ENCODE measurements at places on chromosomes 3 and 15. TPM values are rescaled to one million over a fixed set of nuclear protein-coding genes. Genes with fewer than 3 reads are reported as not detected.

DNA sequence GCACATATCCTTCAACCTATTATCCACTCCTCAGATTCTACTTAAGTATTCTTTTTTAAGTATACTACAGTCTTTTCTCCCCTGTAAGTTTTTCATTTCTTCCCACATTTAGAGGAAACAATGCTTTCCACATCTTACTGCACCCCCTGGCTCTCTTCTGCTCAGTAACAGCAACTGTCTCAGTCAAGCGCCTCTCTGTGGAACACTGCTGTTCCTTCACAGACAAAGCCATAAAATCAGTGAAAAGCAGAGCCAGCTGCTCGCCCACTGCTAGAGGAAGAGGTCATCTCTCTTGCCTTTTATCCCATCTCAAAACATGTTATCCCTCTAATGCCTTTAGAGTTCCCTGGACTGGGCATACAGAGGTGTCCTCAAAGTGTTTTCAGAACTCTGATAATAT lies 24.8 kb downstream of the SERP1 start:
- H3K4me3 ChIP-seq, result no peak overlapping the region
- no peaks in the 10 kb centered on the region for H3K27me3 ChIP-seq
- no peaks in the 10 kb centered on the region for H3K36me3 ChIP-seq

DNA sequence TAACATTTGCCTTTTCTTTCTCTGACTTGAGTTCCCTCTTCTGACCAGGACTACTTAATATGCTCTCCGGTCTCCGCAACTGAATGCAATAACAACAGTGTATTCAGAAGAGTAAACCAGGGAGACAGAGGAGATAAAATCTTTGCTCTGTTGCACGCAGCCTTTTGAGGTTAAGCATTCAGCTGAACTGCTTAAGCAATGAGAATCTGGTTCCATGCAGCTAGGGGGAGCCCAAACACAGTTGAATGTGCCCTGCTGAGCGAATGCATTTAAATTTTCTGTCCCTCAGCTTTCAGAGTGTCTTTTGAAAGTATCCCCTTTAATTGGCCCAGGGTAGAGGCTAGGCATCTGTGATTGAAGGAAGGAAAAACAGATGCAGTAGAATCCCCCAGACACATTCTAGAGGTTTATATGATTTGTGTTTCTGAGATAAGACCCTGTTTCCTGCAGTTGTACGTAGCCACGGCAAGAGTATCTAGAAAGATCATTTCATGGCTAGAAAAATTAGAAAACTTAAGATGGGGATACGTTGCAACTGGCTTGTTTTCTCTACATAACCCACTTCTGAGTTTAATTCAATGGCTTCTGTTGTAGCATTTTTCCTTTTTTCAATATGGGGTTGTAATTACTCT lies 309.6 kb downstream of the TUSC7 start:
- no peaks in the 10 kb centered on the region for H3K4me1 ChIP-seq
- H3K4me3 ChIP-seq, result no peak overlapping the region
- DNase-seq, result peak; percentile 7
- no peaks in the 10 kb centered on the region for H3K27me3 ChIP-seq
- no peaks in the 10 kb centered on the region for H3K36me3 ChIP-seq

DNA sequence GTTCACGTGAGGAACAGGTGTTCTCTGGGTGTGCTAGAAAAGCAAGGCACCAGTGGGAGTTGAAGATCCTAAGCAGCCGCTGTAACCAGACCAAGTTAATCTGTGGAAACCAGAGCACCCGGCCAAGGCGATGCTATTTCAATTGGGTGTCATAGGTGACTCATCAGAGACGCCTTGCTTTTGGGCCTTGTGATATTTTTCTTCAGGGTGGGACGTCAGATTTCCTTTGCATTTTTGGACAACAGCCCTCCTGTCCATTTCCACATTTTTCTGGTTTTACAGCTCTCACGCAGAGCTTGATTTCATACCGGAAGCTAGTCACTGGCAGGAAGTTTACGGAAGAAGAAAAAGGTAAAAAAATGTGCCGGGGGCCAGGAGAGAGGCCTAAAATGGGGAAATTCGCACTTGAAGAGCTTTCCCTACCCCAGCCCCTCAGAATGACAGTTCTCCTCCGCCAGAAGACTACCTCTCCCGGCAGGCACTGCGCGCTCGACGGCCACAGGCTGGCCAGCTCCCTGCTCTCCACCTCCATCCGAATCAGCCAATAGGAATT lies 471 bp upstream of the KBTBD8 start:
- peaks cover 12% of the 10 kb centered on the region for H3K4me1 ChIP-seq
- peak overlapping the region; percentile 10 for H3K27ac ChIP-seq
- no peaks in the 10 kb centered on the region for H3K36me3 ChIP-seq
- peaks cover 6% of the 10 kb centered on the region for H3K27me3 ChIP-seq
- H3K4me3 ChIP-seq, result peak overlapping the region; percentile 3
- DNase-seq, result peak; percentile 17

- no peaks in the 10 kb centered on the region for H3K4me1 ChIP-seq
- H3K36me3 ChIP-seq, result no peaks in the 10 kb centered on the region
- no peaks in the 10 kb centered on the region for H3K27me3 ChIP-seq
Measured at GRCh38 chr3:194379231-194379630, 9.7 kb upstream of the LRRC15 start.

DNA sequence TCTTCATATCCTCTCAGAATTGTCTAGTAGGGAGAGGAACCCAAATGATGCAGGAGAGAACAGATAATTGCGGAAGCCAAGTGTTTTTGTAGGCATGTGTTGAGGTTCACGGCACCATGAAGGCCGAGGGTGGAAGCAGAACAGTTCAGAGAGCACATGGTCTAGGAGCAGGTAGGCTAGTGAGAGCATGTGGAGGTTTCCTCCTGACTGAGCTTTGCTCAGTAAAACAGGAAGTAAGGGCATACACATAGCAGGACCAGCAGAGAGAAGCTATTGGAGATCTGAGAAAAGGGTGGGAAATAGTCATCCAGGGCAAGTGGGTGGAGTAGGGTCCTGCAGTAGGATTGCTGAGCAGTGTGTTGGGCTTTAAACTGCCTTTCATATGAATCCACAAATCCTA lies 491.1 kb downstream of the FHIT start:
- H3K4me1 ChIP-seq, result no peaks in the 10 kb centered on the region
- H3K27me3 ChIP-seq, result no peaks in the 10 kb centered on the region
- H3K4me3 ChIP-seq, result no peak overlapping the region
- no peaks in the 10 kb centered on the region for H3K36me3 ChIP-seq
- H3K27ac ChIP-seq, result no peak overlapping the region

DNA sequence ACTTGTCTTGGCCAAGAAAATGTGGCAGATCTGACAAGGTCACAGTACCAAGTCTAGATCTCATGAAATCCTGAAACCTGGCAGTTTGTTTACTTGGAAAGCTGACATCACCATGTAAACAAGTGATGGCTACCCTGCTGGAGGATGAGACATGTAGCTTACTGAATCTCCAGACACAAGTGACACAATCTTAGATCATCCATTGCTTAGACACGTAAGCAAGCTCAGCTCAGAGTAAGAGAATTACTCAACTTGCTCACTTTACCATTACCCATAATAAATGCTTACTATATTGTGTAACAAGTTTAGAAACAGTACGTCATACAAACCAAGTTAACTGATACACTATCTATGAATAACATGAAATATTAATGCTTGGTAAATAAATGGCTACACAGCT lies 263.8 kb downstream of the TBC1D5 start:
- H3K4me1 ChIP-seq, result no peaks in the 10 kb centered on the region
- no peaks in the 10 kb centered on the region for H3K27me3 ChIP-seq
- no peak for DNase-seq

DNA sequence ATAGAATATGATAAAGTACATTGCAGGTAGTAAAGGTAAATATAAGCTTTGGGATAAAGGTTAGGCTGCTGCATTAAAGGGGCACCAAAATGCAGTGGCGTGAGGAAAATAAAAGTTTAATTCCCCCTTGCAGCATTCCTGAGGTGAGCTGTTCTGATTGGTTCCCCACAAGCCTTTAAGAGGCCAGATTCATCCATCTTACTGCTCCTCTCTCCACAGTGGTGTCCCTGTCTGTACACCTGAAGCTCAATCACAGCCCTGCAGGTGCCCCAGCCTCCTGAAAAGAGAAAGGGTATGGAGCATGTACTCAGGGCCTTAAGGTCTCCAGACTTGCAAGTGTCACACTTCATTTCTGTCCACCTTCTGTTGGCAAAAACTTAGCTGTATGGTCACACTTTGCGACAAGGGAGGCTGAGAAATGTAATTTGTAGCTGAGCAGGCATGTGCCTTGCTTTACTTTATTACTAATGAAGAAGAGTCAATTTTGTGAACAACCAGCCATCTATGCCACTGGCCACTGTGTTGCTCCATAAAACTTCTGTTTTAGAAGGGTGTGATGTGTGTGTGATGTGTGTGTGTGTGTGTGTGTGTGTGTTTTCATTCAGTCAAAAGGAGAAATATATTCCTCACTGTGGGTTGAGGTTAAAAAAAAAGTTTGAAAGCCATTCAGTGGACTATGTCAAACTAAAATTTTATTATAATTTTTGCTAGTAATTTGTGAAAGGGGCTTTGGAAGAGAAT lies 12.8 kb downstream of the LACTB start:
- no peaks in the 10 kb centered on the region for H3K4me1 ChIP-seq
- DNase-seq, result no peak
- no peak overlapping the region for H3K27ac ChIP-seq
- H3K4me3 ChIP-seq, result no peak overlapping the region

DNA sequence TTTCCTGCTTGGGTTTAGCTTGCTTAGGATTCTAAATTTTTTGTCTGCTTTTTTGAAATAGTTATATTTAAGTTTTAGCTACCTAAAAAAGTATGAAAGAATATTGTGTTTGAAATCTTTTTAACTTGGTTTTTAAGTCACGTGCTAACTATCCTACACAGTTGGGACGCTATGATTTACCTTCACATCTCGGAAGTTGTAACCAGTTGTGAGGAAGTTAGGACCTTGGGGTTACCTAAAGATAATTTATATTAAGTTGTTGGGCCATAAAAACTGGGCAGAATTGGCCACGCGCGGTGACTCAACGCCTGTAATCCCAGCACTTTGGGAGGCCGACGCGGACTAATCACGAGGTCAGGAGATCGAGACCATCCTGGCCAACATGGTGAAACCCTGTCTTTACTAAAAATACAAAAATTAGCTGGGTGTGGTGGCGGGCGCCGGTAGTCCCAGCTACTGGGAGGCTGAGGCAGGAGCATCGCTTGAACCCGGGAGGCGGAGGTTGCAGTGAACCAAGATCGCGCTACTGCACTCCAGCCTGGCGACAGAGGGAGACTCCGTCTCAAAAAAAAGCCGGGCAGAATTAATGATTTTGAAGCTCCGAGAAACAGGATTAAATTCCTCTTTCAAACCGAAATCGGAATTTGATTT lies 1.0 kb downstream of the ZFAND6 start:
- peak overlapping the region; percentile 87 for H3K4me3 ChIP-seq
- peak; percentile 47 for DNase-seq
- H3K27ac ChIP-seq, result peak overlapping the region; percentile 91
- H3K4me1 ChIP-seq, result peaks cover 12% of the 10 kb centered on the region

DNA sequence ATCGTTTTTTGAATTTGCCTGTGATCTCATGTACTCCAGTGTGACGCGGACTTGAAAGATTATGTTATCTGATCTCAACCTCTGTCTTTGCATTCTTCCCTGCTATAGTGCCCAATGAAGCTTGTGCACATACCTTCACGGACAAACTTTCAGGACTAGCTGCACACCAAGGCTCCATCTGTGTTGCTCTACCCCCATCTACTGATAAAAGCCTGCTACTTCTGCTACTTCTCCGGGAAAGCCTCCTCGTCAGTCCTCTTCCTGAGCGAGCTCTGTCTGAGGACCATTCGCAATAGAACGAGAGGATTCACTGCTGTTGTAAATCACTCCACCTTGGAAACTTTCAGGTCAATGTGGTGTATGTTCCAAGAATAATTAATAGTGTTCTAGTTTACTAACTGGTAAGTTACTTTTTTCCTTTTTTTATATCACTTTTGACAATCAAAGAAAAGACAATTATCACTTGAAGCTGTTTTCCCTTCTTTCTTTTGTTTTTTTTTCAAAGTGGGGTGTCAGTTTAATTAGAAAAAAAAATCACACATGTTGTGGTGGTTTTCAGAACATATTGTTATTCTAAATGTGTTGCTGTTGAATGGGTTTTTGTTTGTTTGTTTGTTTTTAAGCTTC lies 217.6 kb downstream of the ARRDC4 start:
- H3K27me3 ChIP-seq, result peaks cover 5% of the 10 kb centered on the region
- peak; percentile 61 for DNase-seq
- H3K4me1 ChIP-seq, result no peaks in the 10 kb centered on the region
- H3K36me3 ChIP-seq, result no peaks in the 10 kb centered on the region

Gene AGBL1
- total RNA-seq, result not detected

Gene C3orf22
- not detected for total RNA-seq

Gene NOX5
- not detected for total RNA-seq

Gene LYZL4
- not detected for total RNA-seq

Gene CASR
- not detected for total RNA-seq

Gene SPTBN5
- total RNA-seq, result 4.1 TPM

Gene EPHB1
- not detected for total RNA-seq

Data from natural killer cell (primary cell).